ENCODE measurements at places on chromosomes 4 and X. TPM values are rescaled to one million over a fixed set of nuclear protein-coding genes. Genes with fewer than 3 reads are reported as not detected.
A peak's percentile ranks its signal among the peaks of the same experiment; 100 is the strongest.

KCTD8 gene
- not detected for total RNA-seq

CWH43 gene
- not detected for total RNA-seq

SOD3 gene
- not detected for total RNA-seq

DNA sequence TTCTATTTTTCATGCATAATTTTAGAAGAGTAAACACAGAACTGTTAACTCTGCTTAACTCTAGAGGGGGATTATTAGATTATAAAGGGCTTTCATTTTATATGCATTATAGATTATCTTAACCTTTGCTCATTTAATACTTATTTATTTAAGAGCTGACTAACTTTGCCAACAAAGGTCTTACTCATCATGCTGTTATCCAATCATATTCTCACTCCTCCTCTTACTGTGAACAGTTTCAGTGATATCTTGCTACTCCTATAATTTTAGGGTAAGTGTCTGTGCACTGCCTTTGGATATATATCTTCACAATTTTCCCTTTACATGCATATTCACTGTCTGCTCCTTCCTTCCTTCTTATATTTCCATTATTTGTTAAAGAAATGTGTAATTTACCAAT, 1814.9 kb downstream of the STIM2 start:
- H3K36me3 ChIP-seq, result no peaks in the 10 kb centered on the region
- no peak for DNase-seq
- no peaks in the 10 kb centered on the region for H3K4me1 ChIP-seq
- H3K27ac ChIP-seq, result no peak overlapping the region

MAGEA12 gene
- total RNA-seq, result not detected

MAGEB3 gene
- total RNA-seq, result not detected

DNA sequence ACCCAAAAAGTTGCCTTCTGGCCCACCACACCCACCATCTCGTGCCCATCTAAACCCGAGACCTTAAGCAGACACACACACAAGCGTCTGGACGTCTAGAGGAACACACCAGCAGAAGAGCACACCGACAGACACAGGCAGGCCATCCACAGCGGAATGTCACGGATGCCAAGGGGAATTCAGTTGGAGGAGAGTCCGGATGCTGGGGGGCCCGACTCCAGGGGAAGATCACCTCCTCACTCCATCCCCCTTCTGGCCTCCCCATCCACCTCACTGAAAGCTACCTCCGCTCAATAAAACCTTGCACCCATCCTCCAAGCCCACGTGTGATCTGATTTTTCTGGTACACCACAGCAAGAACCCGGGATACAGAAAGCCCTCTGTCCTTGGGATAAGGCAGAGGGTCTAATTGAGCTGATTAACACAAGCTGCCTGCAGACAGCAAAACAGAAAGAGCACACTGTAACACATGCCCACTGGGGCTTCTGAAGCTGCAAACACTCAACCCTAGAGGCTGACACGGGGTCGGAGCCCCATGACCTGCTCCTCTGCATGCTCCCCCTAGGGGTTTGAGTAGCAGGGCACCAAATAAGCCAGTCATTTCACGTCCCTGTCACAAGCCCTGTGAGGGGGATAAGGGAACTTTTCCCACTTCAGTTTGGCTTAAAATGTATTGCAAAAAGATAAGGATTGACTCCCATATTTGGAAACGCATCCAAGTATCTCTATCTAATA, 339.6 kb upstream of the PCDH10 start:
- no peaks in the 10 kb centered on the region for H3K36me3 ChIP-seq
- no peak overlapping the region for H3K4me3 ChIP-seq
- H3K27me3 ChIP-seq, result no peaks in the 10 kb centered on the region
- H3K27ac ChIP-seq, result no peak overlapping the region

DRD5 gene
- total RNA-seq, result not detected

DIAPH2 gene
- 12.4 TPM for total RNA-seq

DNA sequence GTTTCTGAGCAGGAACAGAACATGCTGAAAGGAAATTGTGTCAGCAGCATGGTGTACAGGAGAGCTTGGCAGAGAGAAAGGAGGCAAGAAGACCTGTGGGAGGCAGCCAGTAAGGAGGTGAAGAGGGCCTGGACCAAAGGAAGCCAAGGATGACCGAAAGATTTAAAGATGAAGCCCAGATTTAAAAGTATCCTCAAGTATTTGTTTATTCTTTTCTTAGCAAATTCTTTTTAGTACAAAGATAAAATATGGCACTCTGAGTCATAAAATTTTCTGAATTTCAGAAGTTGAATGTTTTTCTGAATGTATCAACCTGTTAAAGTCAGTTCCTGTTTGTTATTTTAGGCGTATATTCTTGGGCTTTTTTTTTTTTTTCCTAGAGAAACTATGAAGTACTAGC, 3.5 kb downstream of the PKD2 start:
- peaks cover 39% of the 10 kb centered on the region for H3K4me1 ChIP-seq
- H3K27ac ChIP-seq, result peak overlapping the region; percentile 27
- no peak overlapping the region for H3K4me3 ChIP-seq
- no peaks in the 10 kb centered on the region for H3K36me3 ChIP-seq
- no peak for DNase-seq

DNA sequence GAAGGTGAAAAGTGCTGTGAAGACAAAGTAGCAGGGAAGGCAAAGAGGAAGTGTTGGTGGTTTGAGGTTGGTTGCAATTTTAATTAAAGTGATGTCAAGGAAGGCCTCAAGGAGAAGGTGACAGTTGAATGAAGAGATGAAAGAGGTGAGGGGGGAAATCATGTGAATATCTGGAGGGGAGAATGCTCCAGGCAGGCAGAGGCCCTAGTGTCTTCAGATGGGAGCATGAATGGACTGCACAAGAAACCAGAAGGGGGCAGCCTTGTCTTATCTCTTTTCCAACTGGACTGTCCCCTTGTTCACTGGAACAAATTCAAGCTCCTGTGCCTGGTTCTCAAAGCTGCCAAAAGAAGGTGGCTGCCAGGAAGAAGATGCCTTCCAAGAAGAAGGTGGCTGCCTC, 68.4 kb downstream of the MAOB start:
- peak; percentile 18 for DNase-seq
- no peaks in the 10 kb centered on the region for H3K36me3 ChIP-seq

EXOC1 gene
- 19.1 TPM for total RNA-seq

SPIN2B gene
- 7.0 TPM for total RNA-seq

DNA sequence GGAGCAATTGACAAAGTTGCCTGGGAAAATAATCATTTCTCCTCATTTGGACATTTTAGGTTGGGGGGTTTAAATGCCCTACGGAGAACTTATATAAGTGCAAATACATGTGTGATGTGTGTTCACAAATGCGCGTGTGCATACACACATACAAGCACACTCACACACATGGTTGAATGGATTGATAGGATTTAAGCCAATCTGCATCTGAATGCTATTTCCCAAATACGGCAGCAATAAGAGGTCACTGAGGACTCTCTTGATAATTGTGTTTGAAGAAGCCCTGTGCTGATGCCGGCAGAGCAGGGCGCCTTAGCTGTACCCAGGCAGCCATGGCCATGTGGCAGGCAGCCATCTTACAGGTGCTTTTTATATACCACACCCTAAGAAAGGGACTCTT, 165.3 kb upstream of the LEF1 start:
- DNase-seq, result no peak
- no peaks in the 10 kb centered on the region for H3K27me3 ChIP-seq
- H3K27ac ChIP-seq, result no peak overlapping the region
- H3K4me1 ChIP-seq, result peaks cover 4% of the 10 kb centered on the region

HEPH gene
- total RNA-seq, result not detected

GRCh38 chr4:74682567-74683359, 111.6 kb downstream of the BTC start:
- H3K27ac ChIP-seq, result no peak overlapping the region
- no peak overlapping the region for H3K4me3 ChIP-seq
- H3K36me3 ChIP-seq, result no peaks in the 10 kb centered on the region
- no peak for DNase-seq
- H3K27me3 ChIP-seq, result peaks cover 10% of the 10 kb centered on the region

DNA sequence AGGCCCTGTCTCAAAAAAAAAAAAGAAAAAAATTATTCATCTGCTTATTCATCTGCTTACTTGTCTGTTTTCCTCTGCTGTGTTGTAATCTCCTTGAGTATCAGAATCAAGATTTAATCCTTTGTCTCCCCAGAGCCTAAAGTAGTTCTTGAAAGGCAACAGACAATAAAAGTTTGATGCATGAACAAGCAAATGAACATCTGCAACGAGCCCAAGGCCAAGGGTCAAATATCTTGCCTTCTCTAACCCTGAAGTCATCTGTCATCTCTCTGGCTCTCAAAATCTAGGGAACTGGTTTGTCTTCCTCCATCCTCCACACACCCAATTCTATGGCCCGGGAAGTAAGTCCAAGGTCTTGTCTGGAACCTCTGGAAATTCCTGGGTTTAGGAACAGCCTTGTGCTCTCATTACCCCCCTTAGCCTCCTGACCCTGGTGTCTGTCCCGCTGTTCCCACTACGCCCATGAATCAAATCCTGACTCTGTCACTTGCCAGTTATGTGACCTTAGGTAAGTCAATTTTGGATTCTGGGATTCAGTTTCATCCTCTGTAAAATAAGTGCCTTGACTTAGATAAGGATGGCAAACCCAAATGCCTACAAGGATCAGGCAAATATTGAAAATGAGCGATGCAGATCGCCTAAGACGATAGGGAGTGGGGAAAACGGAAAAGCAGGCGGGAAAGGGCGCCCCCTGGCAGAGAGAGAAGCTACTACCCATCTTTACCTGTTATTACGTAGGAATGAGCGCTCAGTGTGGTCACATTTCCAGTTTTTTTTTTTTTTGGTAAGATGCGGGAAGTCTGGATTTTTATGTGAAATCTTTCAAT, 102.7 kb upstream of the DHX15 start:
- peak; percentile 58 for DNase-seq
- H3K4me3 ChIP-seq, result no peak overlapping the region
- H3K27ac ChIP-seq, result no peak overlapping the region
- no peaks in the 10 kb centered on the region for H3K36me3 ChIP-seq
- no peaks in the 10 kb centered on the region for H3K4me1 ChIP-seq
- H3K27me3 ChIP-seq, result peaks cover 13% of the 10 kb centered on the region

ASB12 gene
- not detected for total RNA-seq

AMTN gene
- not detected for total RNA-seq

SH3D19 gene
- not detected for total RNA-seq

PDLIM3 gene
- total RNA-seq, result not detected

NSUN7 gene
- 0.23 TPM for total RNA-seq

DNA sequence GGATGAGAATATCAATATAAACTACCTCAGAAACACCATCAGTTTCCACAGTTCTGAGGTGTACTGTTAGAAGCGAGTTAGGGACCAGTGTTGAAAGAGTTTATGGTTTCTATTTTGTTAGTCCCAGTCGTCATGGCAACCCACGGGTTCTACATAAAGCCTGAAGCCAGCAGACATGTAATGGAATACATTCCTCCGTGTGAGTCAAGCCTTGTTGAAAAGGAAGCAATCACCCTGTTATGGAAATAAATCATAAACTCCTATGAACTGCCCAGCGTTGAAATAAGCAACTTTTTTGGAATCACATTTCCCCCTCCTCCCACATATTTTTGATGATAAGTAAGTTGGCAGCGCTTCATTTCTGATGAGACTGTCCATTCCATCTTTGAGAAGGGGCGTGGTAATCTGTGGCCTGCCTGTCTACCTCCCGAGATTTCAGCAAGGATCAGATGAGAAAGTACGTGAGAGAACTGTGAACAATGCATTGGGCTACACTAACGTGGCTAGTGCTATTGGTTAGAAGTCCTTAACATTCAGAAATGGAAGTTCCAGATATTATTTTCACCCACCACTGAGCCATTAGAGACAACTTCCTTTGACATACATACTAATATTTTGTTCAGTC, 40.4 kb upstream of the PDHA1 start:
- peaks cover 4% of the 10 kb centered on the region for H3K27me3 ChIP-seq
- H3K36me3 ChIP-seq, result no peaks in the 10 kb centered on the region
- H3K27ac ChIP-seq, result no peak overlapping the region
- H3K4me3 ChIP-seq, result no peak overlapping the region
- no peak for DNase-seq

DNA sequence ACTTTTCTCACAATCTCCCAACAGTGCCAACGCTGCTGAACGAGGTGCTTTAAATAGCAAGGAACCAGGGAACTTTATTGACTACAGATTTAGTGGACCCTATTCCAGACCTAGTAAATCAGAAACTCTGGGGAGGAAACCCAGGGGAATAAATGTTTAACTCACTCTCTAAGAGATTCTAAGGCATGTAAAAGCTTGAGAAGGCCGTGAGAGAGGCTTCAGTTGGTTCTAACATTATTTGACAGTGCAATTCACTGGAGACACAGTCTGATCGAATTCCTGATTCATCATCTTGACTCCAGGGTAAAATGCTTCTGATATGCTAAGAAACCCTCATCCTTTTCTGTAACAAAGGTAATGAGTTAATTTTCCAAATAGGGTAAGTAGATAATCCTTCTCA, 494.4 kb downstream of the KCNIP4 start:
- no peaks in the 10 kb centered on the region for H3K36me3 ChIP-seq
- no peak overlapping the region for H3K27ac ChIP-seq
- no peaks in the 10 kb centered on the region for H3K27me3 ChIP-seq
- DNase-seq, result no peak
- H3K4me3 ChIP-seq, result no peak overlapping the region

CT55 gene
- total RNA-seq, result not detected

DNA sequence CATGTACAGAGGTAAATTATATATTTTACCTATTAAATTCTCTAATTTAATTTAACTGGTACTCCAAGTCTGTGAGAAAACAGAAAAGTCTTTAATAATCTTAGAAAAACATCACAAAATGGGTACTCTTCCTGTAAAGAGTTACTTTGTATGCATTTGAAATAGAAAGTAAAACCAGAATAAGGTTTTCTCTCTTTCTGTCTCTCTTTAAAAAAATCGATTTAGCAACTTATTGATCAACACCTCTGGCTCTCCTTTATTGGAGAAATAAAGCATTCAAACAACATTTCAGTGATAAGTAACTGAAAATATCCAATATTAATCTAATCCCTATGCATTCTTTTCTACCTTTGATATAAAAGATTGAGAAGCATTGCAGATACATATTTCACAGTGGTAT, 27.4 kb downstream of the ATOH1 start:
- H3K27ac ChIP-seq, result no peak overlapping the region
- DNase-seq, result no peak
- H3K36me3 ChIP-seq, result no peaks in the 10 kb centered on the region
- H3K27me3 ChIP-seq, result peaks cover 2% of the 10 kb centered on the region
- no peaks in the 10 kb centered on the region for H3K4me1 ChIP-seq
- no peak overlapping the region for H3K4me3 ChIP-seq

NR0B1 gene
- total RNA-seq, result not detected

GRCh38 chr4:6594826-6595355, 19.9 kb downstream of the MAN2B2 start:
- no peaks in the 10 kb centered on the region for H3K27me3 ChIP-seq
- H3K4me3 ChIP-seq, result no peak overlapping the region
- peaks cover 3% of the 10 kb centered on the region for H3K36me3 ChIP-seq
- no peak for DNase-seq

- H3K36me3 ChIP-seq, result no peaks in the 10 kb centered on the region
- H3K27me3 ChIP-seq, result no peaks in the 10 kb centered on the region
- peaks cover 6% of the 10 kb centered on the region for H3K4me1 ChIP-seq
These were observed 29.4 kb downstream of the WDR13 start for GRCh38 chrX:48626401-48627298.

GCNA gene
- total RNA-seq, result 3.5 TPM

Data from activated CD4-positive, alpha-beta T cell treated with anti-CD3 and anti-CD28 coated beads for 36 hours (primary cell).